ENCODE measurements at places on chromosomes 12 and 14. TPM values are rescaled to one million over a fixed set of nuclear protein-coding genes. Genes with fewer than 3 reads are reported as not detected.

GRCh38 chr12:51677284-51677968 lies 86.4 kb downstream of the SCN8A start:
- no peak for DNase-seq

- no peak for DNase-seq
Measured at GRCh38 chr12:66072135-66072534, 58.4 kb downstream of the LLPH start.

DNA sequence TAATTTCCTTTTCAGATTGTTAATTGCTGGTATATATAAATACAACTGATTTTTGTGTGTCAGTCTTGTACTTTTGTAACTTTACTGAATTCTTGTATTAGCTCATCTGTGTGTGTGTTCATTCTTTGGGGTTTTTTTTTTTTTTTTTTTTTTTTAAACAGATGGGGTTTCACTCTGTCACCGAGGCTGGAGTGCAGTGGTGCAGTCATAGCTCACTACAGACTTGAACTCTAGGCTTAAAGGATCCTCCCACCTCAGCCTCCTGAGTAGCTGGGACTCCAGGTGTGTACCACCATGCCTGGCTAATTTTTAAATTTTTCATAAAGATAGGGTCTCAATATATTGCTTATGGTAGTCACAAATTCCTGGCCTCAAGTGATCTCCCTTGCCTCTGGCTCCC lies 68.0 kb downstream of the WNK1 start:
- no peak for DNase-seq

- no peak for DNase-seq
Measured at GRCh38 chr14:97382616-97383226, 585.5 kb downstream of the VRK1 start.

Gene SYNE2
- 135 TPM for polyA plus RNA-seq

Gene PRIM1
- polyA plus RNA-seq, result 19.9 TPM

Gene HHIPL1
- 1.6 TPM for polyA plus RNA-seq
